Upper lobe of right lung (tissue), 1 donor: ENCODE measurements at places on chromosomes 16 and 17. TPM values are rescaled to one million over a fixed set of nuclear protein-coding genes. Genes with fewer than 3 reads are reported as not detected.
A peak's percentile ranks its signal among the peaks of the same experiment; 100 is the strongest.

C16orf86 gene
- total RNA-seq: 3.8 TPM

- no peak overlapping the region for H3K4me3 ChIP-seq
- H3K36me3 ChIP-seq: peaks cover 91% of the 10 kb centered on the region
- no peak overlapping the region for H3K27ac ChIP-seq
- no peak for DNase-seq
- H3K27me3 ChIP-seq: no peaks in the 10 kb centered on the region
- H3K4me1 ChIP-seq: no peaks in the 10 kb centered on the region
Observed at GRCh38 chr16:87754535-87754934, 11.3 kb downstream of the KLHDC4 start.

- peak; percentile 78 for DNase-seq
- no peak overlapping the region for H3K4me3 ChIP-seq
- H3K4me1 ChIP-seq: peaks cover 18% of the 10 kb centered on the region
- H3K36me3 ChIP-seq: no peaks in the 10 kb centered on the region
Observed at GRCh38 chr17:69607162-69607834, 192.8 kb downstream of the MAP2K6 start.

- no peaks in the 10 kb centered on the region for H3K36me3 ChIP-seq
- H3K4me3 ChIP-seq: no peak overlapping the region
- peaks cover 10% of the 10 kb centered on the region for H3K27me3 ChIP-seq
- no peak for DNase-seq
Observed at GRCh38 chr16:87647431-87648185, 45.3 kb downstream of the JPH3 start.
